ENCODE measurements at places on chromosomes 16 and 17. TPM values are rescaled to one million over a fixed set of nuclear protein-coding genes. Genes with fewer than 3 reads are reported as not detected.

Gene TBC1D3I
- not detected for polyA plus RNA-seq

Gene PDILT
- polyA plus RNA-seq: not detected

Gene SLC38A7
- 8.8 TPM for polyA plus RNA-seq

Gene NME3
- polyA plus RNA-seq: 40.0 TPM

Gene SLC16A11
- 0.30 TPM for polyA plus RNA-seq

Gene ACSM2A
- polyA plus RNA-seq: not detected

Gene KRTAP4-6
- polyA plus RNA-seq: not detected

Gene SLC47A1
- polyA plus RNA-seq: 1.4 TPM

Gene GRB7
- polyA plus RNA-seq: 14.3 TPM

Gene HOXB4
- polyA plus RNA-seq: 0.03 TPM

Gene YBX2
- 0.57 TPM for polyA plus RNA-seq

Gene PDE6G
- 0.17 TPM for polyA plus RNA-seq

Gene NRN1L
- polyA plus RNA-seq: not detected

Gene PRDM7
- polyA plus RNA-seq: not detected

Gene GPT2
- polyA plus RNA-seq: 15.9 TPM

Gene CPNE7
- polyA plus RNA-seq: 8.9 TPM

Gene GCGR
- polyA plus RNA-seq: not detected

Gene NAA38
- 146 TPM for polyA plus RNA-seq

Gene MT3
- not detected for polyA plus RNA-seq

Gene KRT24
- not detected for polyA plus RNA-seq

Gene AGRP
- polyA plus RNA-seq: not detected

Gene HIC1
- polyA plus RNA-seq: 0.99 TPM

Gene FNDC8
- polyA plus RNA-seq: not detected

Gene GTF3C1
- polyA plus RNA-seq: 58.2 TPM

Gene TMEM238L
- not detected for polyA plus RNA-seq
